Activated T-helper 1 cell treated with Interleukin-2 at 50 U/mL for 16 hours (primary cell): ENCODE measurements at places on chromosomes 4 and X.

- DNase-seq = no peak
Measured at GRCh38 chr4:74967324-74967723, 34.4 kb downstream of the PARM1 start.

- no peak for DNase-seq
Measured at GRCh38 chrX:139842326-139843185, 90.3 kb downstream of the ATP11C start.

GRCh38 chr4:186131935-186132334 lies 27.4 kb downstream of the FAM149A start:
- no peak for DNase-seq

GRCh38 chrX:136227948-136228838 lies 23.0 kb downstream of the MAP7D3 start:
- DNase-seq = no peak

- no peak for DNase-seq
Measured at GRCh38 chr4:124564121-124564520, 148.4 kb downstream of the ANKRD50 start.

GRCh38 chr4:1360423-1361283 lies 13.6 kb downstream of the UVSSA start:
- DNase-seq = no peak
